ENCODE measurements at places on chromosomes 3 and 15.
A peak's percentile ranks its signal among the peaks of the same experiment; 100 is the strongest.

DNA sequence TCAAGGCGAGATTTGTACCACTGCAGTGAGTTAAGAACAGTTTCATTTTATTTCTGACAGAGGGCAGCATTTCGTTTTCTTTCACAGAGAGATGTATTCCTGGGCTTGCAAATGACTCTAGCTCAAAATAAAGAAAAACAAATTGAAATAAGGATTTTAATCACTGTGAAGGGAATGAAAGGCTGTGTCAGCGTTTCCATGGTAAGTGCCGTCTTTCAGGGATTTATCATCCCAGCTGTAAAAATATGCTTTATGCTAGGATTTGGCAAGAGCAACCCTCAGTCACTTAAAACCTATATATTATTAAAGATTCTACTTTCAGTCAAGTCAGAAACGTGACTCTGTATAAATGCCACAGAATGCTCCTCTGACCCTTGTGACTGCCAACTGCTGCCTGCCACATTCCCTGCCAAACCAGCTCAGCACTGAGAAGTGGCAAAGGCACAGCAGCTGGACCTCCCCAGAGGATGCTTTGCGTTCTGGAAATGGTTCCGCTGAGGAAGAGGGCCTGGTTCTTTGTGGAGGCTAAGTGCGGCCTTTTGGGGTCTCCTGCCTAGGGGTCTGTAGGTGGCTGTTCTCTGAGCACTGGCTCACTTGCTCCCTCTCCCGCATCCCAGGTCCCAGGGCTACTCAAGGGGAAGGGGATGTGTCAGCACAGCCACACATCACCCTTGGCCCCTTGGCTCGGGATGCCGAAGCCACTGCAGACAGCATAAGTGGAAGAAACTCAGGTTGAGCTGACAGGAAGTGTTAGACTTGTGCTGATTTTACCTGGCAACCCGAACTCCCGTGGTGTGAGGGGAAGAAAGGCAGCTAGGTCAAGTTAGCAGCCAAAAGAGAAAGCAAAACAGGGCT is 56.6 kb upstream of the POMGNT2 start:
- peak; percentile 37 for DNase-seq

DNA sequence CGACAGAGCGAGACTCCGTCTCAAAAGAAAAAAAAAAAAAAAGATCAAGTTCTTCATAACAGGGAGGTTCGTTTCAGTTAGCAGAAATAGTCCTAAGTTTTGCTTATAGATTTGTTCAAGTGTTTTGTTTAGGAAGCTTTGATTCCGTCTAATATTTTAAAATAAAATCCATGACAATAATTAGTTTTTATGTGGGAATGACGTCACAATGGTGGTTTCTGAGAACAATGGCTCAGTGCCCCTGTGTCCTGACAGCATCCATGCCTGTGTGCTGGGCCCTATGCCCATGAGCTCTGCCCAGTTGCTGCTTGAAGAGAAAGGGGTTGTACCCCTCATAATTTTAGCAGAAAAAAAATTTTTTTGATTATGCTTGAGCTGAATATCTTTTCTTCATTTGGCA is 134.0 kb downstream of the SST start:
- no peak for DNase-seq

- DNase-seq: no peak
Observed at GRCh38 chr3:114872050-114872449, 275.0 kb downstream of the ZBTB20 start.

GRCh38 chr3:24986612-24987011 is 441.5 kb upstream of the RARB start:
- DNase-seq: no peak

- no peak for DNase-seq
Observed at GRCh38 chr3:72957297-72957696, 39.3 kb upstream of the PPP4R2 start.
